ENCODE measurements at places on chromosomes 7 and 10.

DNA sequence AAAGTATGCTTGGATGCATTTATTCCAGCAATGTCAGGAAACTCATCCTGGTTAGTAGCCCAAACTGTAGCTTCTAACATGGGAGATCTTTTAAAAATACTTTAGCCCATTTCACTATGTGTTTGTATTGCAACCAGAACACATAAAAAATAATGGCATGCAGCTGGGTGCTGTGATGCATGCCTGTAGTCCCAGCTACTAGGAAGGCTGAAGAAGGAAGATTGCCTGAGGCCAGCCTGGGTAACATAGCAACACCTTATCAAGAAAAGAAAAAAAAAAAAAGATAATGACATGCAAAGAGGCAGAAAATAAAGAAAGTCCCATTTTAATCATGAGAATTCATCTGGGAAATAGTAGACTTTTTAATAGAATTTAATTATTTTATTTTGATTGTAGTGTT is 517.0 kb upstream of the TEX47 start:
- no peak for DNase-seq

GRCh38 chr10:108629834-108630233 is 1293.5 kb downstream of the XPNPEP1 start:
- DNase-seq = no peak

DNA sequence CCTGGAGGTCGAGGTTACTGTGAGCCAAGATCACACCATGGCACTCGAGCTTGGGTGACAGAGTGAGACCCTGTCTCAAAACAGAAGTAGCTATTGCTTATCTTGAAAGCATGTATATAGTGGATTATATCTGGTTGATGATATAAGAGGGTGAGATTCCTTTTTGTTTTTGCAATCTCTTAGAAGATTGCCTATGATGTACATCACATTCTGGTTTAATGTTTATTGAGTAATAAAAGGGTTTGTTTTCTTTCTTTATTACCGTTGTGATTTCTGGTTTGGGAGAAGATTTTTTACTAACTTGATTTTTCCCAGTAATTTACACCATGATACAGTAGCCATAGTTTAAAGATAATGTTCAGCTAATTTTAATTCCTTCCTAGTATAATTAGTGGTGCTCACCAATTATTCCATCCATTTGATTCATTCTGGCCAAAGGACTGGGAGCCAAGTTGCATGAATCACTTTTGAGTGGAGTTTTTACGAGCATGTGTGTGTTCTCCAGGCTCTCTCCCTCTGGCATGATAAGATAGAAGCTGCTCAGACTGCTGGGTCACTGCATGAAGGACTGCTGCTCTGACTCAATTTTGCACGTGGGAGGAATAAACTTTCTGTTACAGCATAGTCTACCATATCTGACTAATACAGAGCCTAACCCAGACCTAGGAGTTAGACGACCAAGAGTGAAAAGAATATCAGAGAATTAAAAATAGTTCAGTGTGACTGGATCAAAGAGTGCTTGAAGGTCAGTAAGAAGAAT is 13.5 kb upstream of the TSPAN13 start:
- DNase-seq = no peak

- DNase-seq = no peak
Measured at GRCh38 chr10:102997998-102998397, 79.9 kb downstream of the CNNM2 start.

GRCh38 chr7:674454-675410 is 51.8 kb upstream of the DNAAF5 start:
- no peak for DNase-seq

- DNase-seq = peak; percentile 48
Measured at GRCh38 chr10:31707093-31708039, 221.3 kb downstream of the ARHGAP12 start.

DNA sequence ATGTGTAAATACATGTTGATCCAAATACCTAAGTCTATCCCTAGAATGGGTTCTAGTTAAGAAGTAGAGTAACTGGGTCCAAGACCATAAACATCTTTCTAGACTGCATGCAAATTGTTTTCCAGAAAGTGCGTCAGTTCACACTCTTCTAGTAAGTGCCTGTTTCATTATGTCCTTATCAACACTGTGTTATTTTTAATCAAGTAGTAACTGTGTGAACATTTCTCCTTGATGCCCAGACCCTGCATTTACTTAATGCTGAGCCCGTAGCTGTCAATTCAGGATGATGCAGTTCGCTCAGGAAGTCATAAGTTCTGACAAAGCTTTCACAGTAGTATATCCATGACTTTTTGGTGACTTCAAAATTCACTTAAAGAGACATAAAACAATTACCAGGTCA is 374.8 kb downstream of the OTUD1 start:
- DNase-seq = no peak

DNA sequence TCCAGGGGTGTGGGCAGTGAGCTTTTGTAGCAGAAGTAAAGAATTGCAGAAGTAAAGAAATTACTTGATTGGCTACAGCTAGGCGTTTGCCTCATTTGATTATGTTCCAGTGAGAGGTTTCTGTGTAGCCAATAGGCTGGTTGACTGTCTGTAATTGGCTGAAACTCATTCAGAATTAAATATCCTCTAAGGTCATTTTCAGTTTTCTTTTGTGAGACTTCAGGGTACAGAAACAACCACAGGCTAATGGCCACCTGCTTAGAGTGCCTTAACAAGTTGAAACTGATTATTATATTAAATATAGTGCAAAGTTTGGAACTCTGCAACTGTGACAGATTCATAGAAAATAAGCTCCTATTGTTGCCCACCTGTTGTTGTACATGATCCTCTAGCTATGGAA is 10.6 kb downstream of the SEC61A2 start:
- DNase-seq = no peak

GRCh38 chr7:52571026-52571425 is 464.4 kb upstream of the POM121L12 start:
- no peak for DNase-seq

DNA sequence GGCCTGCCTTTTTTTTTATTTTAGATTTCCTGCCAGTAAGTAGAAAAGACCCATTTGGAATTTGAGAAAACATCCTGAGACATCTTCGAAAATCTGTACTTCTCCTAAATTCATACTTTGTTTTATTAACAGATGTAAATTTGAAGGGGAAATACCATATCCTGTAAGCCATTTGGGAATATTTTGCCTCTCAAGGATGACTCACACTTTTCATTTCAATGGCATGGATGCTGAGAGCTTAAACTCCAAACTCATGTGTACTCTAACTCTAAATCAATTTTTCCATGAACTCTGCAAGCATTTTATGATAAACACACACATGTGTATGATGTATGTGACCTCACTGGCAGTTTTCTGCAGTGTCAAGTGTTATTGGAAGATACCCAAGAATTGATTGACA is 89.0 kb downstream of the SEMA3A start:
- DNase-seq = no peak

DNA sequence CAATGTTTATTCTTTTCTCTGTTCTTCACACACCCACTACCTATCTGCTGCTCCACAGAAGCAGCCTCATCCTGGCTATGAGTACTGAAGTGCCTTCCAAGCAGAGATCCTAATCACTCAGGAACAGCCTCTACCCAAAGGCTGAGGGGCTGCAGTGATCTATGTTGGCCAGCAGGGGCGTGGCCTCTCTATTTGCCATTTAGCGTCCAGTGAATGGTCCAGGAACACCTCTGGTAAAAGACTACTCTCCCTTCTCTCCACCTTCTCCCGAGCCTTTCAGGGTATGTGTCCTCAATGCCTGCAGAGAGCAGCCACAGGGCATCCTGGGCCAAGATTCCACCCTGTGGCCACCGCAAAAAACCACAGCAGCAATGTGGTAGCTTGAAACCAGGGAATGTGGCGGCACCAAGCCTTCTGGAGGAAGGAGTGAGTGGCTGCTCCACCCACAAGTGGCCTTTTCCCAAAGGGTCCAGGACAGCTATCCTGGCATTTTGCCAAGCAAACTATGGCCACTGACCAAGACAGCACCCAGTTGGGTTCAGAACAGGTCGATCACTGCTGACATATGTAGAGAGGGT is 70.9 kb downstream of the SYPL1 start:
- DNase-seq = peak; percentile 35

GRCh38 chr10:70940834-70941568 is 52.6 kb upstream of the PCBD1 start:
- no peak for DNase-seq

- DNase-seq = peak; percentile 34
Measured at GRCh38 chr7:111137296-111138192, 46.6 kb downstream of the LRRN3 start.

DNA sequence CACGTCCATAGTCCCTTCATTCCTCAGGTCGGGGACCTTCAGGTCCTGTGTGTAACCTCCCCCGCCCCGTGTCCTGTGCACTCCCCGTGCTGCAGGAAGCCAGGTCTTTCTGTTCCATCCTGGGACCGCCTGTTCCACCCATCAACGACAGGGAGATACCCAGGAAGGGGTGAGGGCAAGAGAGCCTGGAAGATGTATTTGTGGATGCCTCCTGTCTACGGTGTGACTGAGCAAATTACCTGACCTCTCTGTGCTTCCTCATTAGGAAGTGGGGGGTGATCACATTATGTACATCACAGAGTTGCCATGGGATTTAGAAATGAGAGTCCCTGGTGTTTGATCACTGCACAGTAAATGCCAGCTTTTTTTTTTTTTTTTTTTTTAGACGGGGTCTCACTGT is 46.3 kb downstream of the GRID2IP start:
- DNase-seq = no peak

DNA sequence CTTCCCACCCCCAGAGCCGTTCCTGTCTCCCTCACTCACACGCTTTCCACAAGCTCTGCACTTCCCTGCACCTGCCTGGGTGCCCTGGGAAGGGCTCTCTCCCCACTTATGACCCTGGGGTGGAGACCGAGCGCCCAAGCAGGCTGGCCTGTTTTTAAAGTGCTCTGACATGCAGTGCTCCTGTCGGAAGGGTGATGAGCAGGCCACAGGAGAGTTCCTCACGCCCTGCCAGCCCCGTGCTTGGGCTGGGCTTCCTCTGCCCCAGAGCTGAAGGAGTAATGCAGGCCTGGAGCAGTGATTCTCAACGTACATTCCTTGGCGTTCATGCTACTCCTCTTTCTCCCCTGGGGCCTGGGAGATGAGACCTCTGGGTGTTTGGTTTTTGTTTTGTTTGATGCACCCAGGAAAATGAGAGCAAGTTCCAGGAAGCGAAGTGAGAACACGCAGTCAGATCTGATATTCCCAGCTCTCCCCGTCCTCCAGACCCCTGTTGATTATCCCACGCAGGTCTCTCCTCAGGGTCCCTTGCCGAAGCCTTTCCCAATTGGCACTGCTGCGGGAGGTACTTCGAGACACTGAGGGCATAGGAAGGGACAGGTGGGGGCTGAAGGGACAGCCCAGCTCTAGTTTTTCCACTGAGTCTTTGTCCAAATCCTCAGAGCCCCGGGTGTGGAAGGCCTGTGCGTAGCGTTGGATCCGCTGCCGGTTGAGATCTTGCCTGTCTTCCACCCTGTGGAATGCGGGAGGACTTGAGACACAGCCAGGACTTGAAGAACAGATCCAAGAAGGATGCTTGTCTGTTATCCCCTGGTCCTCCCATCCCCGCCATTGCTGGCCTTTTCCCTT is 14.1 kb downstream of the TRPV6 start:
- DNase-seq = no peak

GRCh38 chr7:842431-843031 is 10.3 kb downstream of the SUN1 start:
- DNase-seq = no peak

- peak; percentile 49 for DNase-seq
Measured at GRCh38 chr7:130960208-130960988, 226.4 kb upstream of the KLF14 start.

DNA sequence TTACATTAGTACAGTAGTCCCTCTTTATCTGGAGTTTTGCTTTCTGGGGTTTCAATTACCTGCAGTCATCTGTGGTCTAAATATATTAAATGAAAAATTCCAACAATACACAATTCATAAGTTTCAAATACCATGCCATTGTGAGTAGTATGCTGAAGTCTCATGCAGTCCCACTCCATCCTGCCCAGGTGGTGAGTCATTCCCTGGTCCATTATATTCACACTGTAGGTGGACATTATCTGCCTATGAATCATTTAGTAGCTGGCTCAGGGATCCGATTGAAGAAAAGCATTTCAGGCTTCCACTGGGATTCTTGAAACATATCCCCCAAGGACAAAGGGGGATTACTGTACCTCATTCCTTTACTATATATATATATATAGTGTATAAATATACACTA is 298.2 kb upstream of the GALNT17 start:
- no peak for DNase-seq

DNA sequence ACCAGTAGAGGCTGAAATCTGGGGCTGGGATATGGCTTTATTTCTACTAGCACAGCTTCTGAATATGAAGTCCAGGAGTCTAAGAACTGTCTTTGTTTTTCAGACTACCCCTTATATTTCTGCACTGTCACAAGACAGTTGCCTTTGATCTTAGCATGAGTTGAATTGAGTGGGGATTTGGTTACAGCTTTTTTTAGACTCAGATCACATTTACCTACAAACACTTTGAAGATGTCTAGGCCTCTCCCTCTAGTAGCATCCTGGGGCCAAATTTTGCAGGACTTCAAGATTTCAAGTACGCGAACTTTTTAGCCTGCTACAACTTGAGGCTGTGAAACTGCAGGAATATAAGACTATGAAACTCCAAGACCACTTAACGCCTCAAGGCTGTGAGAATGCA is 240.2 kb downstream of the NEBL start:
- no peak for DNase-seq

GRCh38 chr7:954330-955238 is at the start of gene ADAP1:
TSS of gene ADAP1 (minus strand) at chr7:954680. CDS start at chr7:954477, 203 bp downstream.
- DNase-seq = peak; percentile 63

DNA sequence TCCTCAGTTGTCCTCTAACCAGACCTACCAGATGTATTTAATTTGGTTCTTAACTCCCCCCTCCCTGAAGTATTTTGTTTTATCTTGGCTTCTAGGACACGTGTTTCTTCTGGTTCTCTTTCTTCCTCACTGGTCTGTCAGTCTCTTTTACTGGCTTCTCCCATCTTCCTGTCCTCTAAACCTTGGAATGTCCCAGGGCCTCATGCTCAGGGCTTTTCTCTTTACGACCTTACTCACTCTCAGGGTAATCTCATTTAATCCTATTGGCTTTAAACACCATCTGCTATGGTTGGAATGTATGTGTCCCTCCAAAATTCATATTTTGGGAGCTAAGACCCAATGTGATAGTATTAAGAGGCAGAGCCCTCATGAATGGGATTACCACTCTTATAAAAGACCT is 418.2 kb upstream of the PODXL start:
- no peak for DNase-seq
